ENCODE measurements at places on chromosomes 11 and 22.
A peak's percentile ranks its signal among the peaks of the same experiment; 100 is the strongest.

- DNase-seq, result no peak
Observed at GRCh38 chr11:124807201-124807600, 7.0 kb upstream of the MSANTD2 start.

- DNase-seq, result no peak
Observed at GRCh38 chr11:65404210-65404609, 17.8 kb downstream of the FRMD8 start.

GRCh38 chr22:31683181-31684105, 21.4 kb upstream of the PISD start:
- DNase-seq, result no peak

DNA sequence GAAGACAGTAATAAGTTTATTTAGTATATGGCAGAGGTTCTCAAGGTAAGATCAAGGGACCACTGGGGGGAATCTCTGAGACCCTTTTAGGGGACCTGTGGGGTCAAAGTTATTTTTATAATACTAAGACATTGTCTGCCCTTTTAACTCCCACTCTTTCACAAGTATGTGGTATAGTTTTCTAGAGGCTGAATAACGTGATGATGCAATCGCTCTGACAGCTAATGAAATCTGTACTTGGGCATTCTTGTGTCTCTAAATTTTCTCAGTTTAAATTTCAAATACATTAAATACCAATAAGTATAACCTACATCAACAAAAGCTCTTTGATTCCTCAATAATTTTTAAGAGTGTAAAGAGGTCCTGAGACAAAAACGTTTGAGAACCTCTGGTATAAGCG, 147.9 kb downstream of the ATG16L2 start:
- no peak for DNase-seq

- DNase-seq, result no peak
Observed at GRCh38 chr11:31246451-31247165, 122.9 kb downstream of the DCDC1 start.

DNA sequence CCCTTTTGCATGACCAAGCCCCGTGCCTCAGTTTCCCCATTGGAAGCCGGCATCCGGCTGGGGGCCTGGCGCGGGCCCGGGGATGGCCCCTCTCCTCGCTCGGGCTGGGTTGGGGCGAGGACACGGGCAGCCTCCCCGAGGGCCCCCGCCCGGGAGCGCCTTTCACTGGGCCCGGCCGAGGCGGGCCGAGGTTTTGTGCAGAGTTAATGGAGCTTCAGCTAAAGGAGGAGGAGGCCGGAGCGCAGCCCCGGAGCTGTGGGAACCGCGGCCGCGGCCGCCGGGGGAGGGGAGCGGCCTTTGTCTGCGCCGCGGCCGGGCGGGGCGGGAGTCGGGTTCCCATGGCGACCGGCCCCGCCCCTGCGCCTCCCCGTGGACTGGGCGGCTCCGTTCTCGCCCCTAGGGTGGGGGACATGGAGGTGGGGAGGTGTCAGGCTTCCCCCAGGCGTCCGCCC, 1.4 kb upstream of the MAPK11 start:
- DNase-seq, result peak; percentile 43

- no peak for DNase-seq
Observed at GRCh38 chr11:37605229-37605628, 1007.2 kb upstream of the RAG2 start.

- no peak for DNase-seq
Observed at GRCh38 chr11:68650801-68651200, 33.5 kb upstream of the GAL start.

DNA sequence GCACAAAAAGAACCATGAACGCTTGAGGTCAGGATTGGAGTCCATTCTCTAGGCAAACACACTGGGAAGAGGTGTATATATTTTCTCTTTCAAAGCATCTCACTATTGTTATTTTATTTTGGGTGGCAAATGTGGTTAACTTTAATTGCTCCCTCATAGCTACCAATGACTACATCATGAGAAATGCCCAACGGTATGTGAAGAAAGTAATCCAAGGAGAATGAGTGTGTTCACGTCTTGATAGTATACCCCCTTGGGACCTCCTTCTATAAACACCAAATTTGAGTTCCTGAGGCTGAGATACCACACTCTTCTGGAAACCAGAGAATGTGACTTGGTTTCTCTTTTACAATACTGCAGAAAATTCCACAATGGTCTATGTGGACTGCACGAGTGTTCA, 15.8 kb downstream of the OR8D1 start:
- DNase-seq, result no peak

DNA sequence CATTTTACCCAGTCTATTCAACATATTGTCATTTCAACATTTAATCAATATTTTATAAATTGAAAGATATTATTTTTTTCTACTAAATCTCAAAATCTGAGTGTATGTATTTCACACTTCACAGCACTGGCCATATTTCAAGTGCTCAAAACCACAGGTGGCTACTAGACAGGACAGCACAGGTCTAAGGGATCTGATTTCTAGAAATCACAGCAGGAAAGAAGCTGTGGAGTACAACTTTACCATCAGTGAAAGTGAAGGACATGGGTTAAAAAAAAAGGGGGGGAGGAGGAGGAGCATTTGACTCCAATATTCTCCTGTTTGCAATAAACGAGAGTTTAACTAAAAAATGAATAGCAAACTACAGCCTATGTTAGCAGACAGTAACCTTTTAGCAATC, 4.5 kb downstream of the PRDM10 start:
- DNase-seq, result no peak

GRCh38 chr11:123681030-123681429, 26.6 kb upstream of the SCN3B start:
- DNase-seq, result no peak

DNA sequence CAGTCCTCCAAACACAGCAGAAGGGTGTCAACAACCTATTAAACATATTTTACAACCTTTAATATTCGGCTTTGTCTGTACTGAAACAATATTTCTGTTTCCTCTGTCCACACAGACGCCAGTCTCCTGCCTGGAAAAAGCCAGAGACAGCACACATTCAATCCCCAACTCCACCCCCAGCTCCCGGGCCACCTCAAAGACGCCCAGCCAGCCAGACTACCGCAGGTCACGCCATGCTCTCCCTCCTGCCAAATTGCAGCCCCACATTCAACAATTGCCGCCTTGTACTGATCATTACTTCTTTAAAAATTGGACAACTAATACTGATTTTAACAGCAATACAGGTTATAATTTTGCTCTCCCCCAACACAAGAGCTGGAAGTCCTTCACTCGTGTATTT, 1.2 kb downstream of the SERGEF start:
- no peak for DNase-seq

- no peak for DNase-seq
Observed at GRCh38 chr22:49999063-49999945, 13.3 kb downstream of the IL17REL start.

- DNase-seq, result no peak
Observed at GRCh38 chr22:50568626-50569025, 5.9 kb upstream of the SYCE3 start.

GRCh38 chr11:66143264-66143566, 73.1 kb downstream of the PACS1 start:
- no peak for DNase-seq

DNA sequence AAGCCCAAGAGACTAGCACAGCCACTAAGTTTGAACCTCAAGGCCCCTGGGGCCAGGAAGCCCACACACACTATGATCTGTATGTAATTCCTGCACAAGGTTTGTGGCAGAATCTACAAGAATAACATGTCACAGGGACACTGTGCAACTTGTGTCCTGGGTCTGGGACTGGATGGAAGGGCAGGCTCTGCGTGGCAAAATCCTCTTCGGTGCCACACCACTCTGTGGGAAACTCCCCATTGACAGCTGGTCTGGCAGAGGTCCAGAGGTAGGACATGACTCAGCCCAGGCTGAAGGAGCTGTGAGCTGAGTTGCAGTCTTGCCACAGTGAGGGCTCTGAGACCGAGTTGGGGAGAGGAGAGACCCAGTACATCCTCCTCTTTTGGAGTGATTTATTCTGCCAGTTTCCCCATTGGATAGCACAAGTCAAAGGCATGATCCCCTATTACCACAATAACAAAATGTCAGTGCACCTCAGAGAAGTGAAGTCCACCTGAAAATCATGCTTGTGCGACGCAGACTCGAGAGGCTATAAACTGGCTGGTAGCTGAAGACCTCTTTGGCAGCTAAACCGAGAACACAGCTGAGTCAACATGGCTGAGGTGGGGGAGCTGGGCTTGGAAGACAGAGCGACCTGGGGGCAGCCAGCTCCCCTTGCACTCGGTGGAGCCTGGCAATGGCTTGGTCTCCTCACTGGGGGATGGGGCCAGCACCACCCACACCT, 23.3 kb upstream of the SERPIND1 start:
- no peak for DNase-seq

- DNase-seq, result no peak
Observed at GRCh38 chr22:40345271-40345670, 1.0 kb upstream of the ADSL start.

DNA sequence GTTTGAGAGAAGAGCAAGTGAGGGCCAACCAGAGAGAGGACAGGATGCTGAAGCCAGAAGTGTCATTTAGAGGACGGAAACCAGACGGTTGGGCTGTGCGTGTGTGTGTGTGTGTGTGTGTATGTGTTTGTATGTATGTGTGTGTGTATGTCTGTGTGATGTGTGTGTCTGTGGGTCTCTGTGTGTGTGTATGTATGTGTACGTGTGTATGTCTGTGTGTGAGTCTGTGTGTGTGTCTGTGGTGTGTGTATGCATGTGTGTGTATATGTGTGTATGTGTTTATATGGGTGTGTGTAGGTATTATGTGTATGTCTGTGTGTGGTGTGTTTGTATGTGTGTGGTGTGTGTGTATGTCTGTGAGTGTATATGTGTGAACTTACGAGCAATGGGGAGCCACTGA, 77.7 kb upstream of the EIF3D start:
- no peak for DNase-seq

- no peak for DNase-seq
Observed at GRCh38 chr11:12695221-12695794, 21.1 kb downstream of the TEAD1 start.

DNA sequence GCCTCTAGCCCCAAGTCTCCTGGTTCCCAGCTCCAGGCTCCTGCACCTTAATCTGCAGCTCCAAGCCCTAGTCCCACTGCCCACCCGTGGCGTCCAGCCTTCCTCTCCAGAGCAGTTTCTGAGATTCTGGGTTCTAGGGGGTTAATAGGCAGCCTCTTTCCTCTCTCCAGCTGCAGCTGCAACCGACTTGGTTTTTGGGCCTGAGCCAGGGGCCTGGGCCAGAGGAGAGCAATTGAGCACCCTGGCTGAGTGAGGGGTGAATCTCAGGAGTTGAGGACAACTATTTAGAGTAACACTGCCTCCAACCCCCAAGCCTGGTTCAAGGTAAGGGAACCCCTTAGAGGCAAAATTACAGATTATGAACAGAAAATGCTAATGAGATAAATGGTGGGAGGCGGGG, 9.0 kb upstream of the CHRM1 start:
- no peak for DNase-seq

GRCh38 chr11:130455483-130456127, 7.2 kb downstream of the ADAMTS15 start:
- DNase-seq, result no peak

DNA sequence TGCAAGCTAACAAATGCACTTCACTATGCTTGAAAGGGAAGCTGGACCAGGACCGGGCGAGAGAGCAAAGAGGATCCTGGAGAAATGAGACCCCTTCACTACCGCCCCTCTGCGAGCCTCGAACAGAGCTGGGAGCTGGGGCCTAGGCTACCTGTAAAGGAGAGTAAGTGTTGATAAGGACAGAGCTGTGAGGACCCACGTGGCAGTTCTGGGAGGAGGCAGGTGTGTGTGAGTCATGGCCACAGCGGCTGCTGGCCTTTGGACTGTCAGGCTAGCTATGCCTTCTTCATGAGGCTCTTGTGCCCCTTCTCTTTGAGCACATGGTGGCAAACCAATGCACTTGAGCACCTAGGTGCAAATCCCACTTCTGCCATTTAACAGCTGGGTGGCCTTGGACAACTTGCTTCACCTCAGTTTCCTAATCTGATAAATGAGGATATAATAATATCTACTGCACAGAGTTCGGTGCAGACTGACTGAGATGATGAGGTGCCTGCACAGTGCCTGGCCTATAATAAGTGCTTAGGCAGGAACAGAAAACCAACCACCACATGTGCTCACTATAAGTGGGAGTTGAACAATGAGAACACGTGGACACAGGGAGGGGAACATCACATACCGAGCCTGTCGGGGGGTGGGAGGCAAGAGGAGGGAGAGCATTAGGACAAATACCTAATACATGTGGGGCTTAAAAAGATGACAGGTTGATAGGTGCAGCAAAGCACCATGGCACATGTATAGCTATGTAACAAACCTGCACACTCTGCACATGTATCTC, 35.3 kb upstream of the KCNJ11 start:
- DNase-seq, result no peak

- DNase-seq, result no peak
Observed at GRCh38 chr11:32843544-32843943, 13.8 kb downstream of the PRRG4 start.

DNA sequence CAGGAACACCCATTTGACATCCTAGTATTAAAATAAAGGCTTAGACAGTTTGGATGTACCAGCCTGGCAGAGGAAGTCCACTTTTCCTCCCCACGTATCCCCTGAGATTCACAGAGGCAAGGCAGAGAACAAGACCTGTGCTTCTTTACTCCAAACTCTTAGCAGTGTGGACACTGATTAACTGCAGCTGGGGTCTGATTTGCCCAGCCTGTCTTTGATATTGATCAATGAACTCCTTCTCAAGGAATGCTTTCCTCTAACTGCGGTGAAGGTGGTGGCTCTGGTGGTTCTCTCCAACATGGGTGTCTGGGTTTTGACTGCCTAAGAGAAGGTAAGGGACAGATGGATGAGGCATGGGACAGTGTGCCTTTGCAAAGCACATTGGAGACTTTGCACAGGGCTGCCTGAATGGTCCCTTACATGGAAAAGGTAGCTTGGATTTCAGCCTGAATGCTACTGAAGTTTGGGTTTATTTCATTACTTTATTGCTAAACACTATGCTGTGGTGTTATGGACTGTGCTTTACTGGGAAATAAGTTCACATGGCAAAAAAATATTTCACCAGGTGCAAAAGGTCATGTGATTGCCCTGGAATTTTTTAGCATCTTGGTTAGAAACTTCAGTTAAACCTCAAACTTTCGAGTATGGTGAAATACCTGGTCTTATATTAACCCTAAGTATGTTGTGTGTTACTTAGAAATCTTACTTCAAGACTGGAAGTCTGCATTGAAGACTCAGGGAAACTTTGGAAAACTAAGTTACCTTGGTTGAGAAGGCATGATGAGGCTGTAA, 1.8 kb downstream of the GAS2 start:
- no peak for DNase-seq

DNA sequence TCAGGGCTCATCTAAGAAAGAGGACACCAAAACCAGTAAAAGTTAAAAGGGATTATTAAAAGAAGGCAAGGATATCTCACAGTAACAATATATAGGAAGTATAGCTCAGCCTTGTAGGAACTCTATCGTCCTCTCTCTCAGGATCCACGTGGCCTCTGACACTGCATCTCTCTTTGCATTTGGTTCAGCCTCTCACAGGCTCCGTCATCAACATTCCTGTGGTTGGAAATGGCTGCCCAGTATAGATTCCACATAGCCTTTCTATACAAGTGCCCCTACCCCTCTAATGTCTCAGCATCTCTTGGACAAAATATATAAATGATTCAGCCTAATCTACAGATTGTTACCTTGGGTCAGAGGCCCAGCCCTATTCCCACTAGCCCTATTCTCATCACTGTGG, 101.3 kb upstream of the DBX1 start:
- no peak for DNase-seq

Data from NCI-H2107 (cell line).